ENCODE measurements at places on chromosomes 5 and 9.

GRCh38 chr5:160199410-160199911 lies 29.8 kb upstream of the FABP6 start:
- DNase-seq, result peak; percentile 35

- no peak for DNase-seq
Measured at GRCh38 chr9:104073770-104074133, 20.4 kb upstream of the SMC2 start.

GRCh38 chr5:166279828-166280227 lies 2011.6 kb upstream of the WWC1 start:
- DNase-seq, result no peak

DNA sequence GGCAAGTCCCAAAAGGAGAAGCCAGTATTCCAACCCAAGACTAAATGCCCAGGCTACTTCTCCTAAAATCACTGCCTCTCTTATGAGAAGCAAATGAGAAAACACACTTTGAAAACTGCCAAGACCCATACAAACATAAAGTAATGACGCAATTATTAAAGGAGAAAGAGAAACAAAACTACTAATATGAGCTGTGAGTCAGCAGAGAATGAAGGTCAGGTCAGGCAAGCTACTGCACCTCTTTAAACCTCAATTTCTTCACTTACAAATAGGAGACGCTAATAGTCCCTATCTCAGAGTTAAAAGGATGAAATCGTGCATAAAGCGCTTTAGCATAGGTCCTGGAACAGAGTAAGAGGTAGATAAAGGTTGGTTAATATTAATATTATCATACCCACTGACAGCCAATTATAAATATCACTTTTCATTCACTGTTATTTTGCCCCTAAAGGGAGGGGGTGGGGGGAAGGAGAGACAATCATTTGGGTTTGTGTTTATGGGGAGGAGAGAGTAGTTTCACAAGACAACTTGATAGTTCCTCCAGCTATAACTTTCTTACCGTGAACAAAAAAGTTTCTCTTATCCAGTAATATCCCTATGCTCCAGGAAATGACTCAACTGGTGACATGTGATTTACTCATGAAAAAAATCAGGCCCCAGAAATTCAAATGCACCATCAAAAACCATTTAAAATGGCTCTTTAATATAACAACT lies 3.6 kb downstream of the PSMB7 start:
- DNase-seq, result no peak

GRCh38 chr5:94682814-94683520 lies 64.5 kb downstream of the SLF1 start:
- no peak for DNase-seq

DNA sequence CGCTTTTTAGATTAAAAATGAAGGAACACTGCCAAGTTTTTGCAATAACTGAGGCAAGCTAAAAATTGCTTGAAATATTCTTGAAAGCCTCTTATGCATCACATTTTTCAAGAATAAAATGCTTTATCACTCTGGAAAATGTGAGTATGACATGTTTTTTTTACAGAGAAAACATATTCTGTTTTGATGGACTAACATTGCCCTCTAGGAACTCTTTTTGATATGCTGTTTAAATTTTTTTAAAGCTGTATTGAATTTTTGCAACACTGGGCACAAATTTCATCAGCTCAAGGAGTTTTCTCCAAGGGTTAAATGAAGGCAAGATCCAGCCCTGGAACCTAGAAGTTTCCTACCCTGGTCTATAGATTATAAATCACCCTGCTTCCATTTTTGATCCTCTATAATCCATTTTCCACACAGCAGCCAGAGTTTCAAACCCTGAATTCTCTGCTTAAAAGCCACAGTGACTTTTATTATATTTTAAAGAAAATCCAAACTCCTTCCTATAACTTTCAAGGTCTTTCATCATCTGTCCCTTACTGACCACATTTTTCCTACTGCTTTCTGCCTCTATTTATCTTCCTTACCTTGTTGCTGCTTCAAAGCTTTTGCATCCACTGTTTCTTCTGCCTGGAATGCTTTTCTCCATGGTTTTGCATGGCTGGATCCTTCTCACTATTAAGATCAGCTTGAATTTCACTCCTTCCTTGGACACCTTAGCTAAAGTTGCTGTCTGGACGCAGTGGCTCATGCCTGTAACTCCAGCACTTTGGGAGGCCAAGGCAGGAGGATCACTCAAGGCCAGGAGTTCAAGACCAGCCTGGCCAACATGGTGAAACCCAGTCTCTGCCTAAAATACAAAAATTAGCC lies 60.9 kb downstream of the IL31RA start:
- DNase-seq, result no peak

- no peak for DNase-seq
Measured at GRCh38 chr9:33129251-33129885, 37.8 kb downstream of the B4GALT1 start.

Measured in activated naive CD4-positive, alpha-beta T cell (primary cell).